Activated CD8-positive, alpha-beta T cell treated with anti-CD3 and anti-CD28 coated beads, Interleukin-2, amount 10 ng/mL, durations not matched to agents 7 days and 5 days (primary cell): ENCODE measurements at places on chromosomes 2 and 18. TPM values are rescaled to one million over a fixed set of nuclear protein-coding genes. Genes with fewer than 3 reads are reported as not detected.

The SP100 gene
- total RNA-seq: 309 TPM

The SRD5A2 gene
- not detected for total RNA-seq

The PLB1 gene
- 1.4 TPM for total RNA-seq

The PMAIP1 gene
- total RNA-seq: 26.4 TPM

The TGFBRAP1 gene
- 16.4 TPM for total RNA-seq

The PCARE gene
- not detected for total RNA-seq

The STAT4 gene
- total RNA-seq: 157 TPM

The ACVR1C gene
- total RNA-seq: 0.73 TPM

The NOL4 gene
- not detected for total RNA-seq

The SIX2 gene
- total RNA-seq: not detected

The SOCS6 gene
- 0.97 TPM for total RNA-seq

The SLC16A14 gene
- total RNA-seq: 0.61 TPM

The PROKR1 gene
- total RNA-seq: not detected

The KCNJ3 gene
- not detected for total RNA-seq

The TUBA4B gene
- total RNA-seq: not detected

The NRP2 gene
- 4.0 TPM for total RNA-seq

The FSIP2 gene
- total RNA-seq: 0.26 TPM

The GYPC gene
- total RNA-seq: 163 TPM

The ZNF24 gene
- 53.2 TPM for total RNA-seq

The IL1RN gene
- not detected for total RNA-seq

The TEKT4 gene
- not detected for total RNA-seq

The ZBTB7C gene
- not detected for total RNA-seq

The CCDC102B gene
- total RNA-seq: 1.7 TPM

The BBS5 gene
- total RNA-seq: 2.2 TPM

The RRM2 gene
- 604 TPM for total RNA-seq

The SEPTIN10 gene
- total RNA-seq: 0.50 TPM

The TRIM43 gene
- total RNA-seq: not detected

The KCNE4 gene
- not detected for total RNA-seq

The SPR gene
- total RNA-seq: 0.65 TPM

The CDCA7 gene
- total RNA-seq: 115 TPM

The FZD7 gene
- not detected for total RNA-seq

The MPPE1 gene
- 41.6 TPM for total RNA-seq

The TPO gene
- not detected for total RNA-seq

The EGR4 gene
- total RNA-seq: not detected

The ZNF396 gene
- 0.32 TPM for total RNA-seq

The ABCB11 gene
- total RNA-seq: not detected

The TBR1 gene
- not detected for total RNA-seq

The LOXL3 gene
- total RNA-seq: 0.23 TPM

The LDLRAD4 gene
- 34.3 TPM for total RNA-seq

The C2orf80 gene
- total RNA-seq: not detected

The TSHZ1 gene
- 16.7 TPM for total RNA-seq

The TXNDC9 gene
- total RNA-seq: 38.3 TPM

The KLHL14 gene
- not detected for total RNA-seq

The HJURP gene
- 128 TPM for total RNA-seq

The UNC80 gene
- not detected for total RNA-seq

The REG1B gene
- not detected for total RNA-seq
